ENCODE measurements at places on chromosomes 6 and 20. TPM values are rescaled to one million over a fixed set of nuclear protein-coding genes. Genes with fewer than 3 reads are reported as not detected.

GRCh38 chr6:32615885-32616532 is 21.2 kb upstream of the HLA-DQA1 start:
- DNase-seq, result no peak

DNA sequence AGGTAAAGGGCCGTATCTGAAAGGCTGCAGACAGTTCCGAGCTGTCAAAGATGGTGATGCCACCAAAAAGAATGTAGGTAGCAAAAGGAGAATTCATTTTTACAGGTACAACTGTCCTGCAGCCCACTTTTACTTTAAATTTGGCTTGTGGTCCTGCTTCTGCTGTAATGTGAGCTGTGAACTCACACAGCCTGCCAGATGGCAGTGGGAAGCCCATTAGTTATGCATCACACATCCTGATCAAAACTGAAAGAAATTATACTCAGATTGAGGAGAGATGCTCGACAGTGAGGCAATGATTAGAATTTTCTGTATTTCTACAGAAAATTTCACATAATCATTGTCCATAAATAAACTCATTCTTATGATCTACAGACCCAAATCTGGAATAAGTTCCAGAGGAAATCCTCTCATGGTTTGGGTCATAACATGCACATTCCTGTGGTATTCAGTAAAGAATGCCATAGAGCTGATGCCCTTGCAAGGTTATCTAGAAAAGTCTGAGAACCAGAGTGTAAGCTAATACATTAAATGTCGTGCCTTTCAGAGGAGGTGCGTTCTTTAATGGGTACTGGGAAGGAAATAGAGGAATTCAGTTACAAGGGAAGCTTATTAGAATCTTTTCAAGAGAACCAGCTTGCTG is 23.9 kb upstream of the E2F3 start:
- peak; percentile 37 for DNase-seq

DNA sequence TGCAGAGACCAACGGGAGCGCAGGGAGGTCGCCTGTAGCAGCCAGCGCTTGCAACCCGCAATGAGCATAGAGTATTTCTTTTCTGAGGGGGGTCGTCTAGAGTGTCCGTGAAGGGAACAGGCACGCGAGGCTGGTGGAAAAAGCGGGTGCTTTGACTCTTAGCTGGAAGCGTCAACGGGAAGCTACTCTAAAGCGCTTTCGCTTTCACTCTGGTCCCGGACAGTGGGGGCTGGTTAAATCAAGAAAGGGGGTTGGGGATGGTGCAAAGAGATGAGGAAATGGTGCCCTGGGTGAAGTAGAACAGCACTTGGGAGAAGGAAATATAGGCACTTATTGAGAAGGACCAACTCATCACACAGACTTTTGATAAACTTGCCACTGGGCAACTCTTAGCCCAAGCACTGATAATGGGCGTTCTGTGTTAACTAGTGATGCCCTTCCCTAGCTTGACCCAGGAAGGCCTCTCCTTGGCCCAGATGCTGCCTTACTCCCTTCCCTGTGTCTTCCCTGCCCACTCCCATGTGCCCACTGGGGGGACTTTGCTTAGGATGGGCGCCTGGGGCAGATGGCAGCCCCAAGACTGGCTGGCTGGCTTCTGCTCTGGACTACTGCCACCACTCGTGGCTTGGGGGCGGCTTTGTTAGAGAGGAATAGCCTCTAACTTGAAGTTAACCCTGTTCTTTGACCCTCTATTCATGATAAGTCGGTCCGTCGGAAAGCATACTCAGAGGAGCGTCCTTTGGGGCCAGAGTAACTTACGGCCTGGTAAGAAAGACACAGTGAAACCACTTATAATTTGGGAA is 585 bp downstream of the PSMB9 start:
- DNase-seq, result peak; percentile 23

DNA sequence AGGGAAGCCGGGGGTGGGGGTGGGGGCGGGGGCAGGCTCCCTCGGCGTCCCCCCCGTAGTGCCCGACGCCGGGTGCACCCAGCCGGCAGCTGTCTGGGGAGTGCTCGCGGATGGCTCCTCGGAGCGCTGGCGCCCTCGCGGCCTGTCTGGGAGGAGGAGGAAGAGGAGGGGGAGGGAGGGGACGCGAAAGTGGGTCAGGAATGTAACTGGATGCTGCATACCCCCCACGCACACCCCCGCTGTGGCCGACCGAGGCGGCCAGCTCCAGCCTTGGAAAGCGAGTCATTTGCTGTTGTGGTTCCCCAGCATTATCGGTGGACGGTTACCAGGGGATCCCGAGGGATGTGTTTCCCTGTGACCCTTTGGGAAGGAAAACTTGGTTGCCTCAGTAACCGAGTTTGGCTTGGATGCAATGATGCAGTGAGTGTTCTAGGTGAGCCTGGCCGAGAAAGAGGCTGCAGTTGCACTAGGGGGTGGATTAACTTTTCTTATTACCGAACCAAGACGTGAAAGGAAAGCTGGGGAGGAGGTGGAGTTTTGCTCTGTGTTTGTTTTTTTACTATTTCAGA is 55.2 kb upstream of the RREB1 start:
- DNase-seq, result no peak

DNA sequence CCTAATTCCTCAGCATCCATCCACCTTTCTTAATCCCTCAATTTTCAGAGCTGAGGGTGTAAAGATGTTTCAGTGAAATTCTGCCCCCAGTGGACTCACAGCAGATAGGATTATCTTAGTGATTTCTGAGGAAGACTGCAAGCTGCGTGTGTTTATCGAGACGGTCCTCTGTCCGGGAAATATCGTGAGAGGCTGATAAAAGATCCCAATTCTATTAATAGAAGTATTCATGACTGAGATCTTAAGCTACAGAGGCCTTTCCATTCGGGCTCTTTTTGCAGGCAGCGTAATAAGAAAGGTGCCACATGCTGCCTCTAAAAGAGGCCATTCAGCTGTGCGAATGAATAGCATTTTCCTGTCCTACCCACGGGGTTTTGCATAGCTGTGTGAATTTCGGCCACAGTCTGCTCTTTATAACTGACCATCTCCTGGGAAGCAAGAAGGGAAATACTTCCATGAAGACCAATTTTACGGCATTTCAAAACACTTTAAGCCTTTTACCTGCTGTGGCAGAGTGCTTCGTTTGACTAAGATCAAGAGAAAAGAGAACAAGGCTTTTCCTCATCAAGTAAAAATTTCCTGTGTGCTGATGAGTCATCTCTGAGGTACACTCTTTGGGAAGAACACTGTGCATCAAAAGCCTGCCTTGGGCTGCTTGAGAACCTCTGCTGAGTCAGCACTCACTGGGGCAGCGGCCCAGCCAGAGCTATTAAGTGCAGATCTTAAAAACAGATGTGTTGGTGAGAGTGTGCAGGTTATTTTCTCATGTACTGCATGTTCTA is 208.8 kb downstream of the ARHGAP18 start:
- no peak for DNase-seq

DNA sequence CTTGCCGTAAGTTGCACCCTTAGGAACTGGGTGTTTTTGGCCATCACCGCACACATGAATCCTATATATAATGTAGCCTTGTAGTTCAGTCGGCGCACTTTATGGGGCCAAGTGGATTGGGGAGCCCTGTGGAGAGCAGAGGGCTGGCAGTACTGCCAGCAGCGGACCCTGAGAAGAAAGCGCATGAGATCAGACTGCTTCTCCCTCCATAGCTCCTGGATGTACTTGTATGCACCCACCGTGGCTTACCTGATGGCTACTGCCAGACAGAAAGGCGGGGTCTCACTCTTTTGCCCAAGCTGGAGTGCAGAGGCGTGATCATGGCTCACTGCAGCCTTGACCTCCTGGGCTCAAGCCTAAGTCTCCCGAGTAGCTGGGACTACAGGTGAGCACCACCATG is 32.8 kb upstream of the OVOL2 start:
- no peak for DNase-seq

GRCh38 chr6:12138381-12138780 is 126.3 kb downstream of the HIVEP1 start:
- no peak for DNase-seq

CASS4 gene
- total RNA-seq, result 1.1 TPM

TP53TG5 gene
- total RNA-seq, result not detected
